ENCODE measurements at places on chromosomes 4 and X.

- no peak for DNase-seq
Measured at GRCh38 chr4:127905029-127905428, 24.3 kb downstream of the PLK4 start.

DNA sequence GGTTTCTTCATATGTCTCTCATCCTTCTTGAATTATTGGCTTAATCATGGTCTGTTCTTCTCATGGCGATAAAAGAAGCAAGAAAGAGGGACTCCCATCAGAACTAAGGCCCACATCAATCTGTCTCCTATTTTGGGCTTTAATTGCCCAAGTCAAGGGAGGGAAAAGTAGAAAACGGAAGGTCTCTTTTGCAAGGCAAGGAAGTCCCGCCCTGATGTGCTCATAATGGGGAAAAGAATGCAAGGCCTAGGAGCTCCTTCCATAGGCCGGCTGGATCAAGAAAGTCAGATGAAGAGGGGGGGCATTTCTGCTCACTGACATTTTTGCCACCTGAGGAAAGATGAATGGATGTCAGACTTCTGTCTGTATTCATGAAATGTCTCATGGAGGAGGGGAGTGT, 127.7 kb upstream of the RPS6KA3 start:
- no peak for DNase-seq

GRCh38 chr4:42628740-42629139, 28.2 kb downstream of the ATP8A1 start:
- DNase-seq, result no peak

DNA sequence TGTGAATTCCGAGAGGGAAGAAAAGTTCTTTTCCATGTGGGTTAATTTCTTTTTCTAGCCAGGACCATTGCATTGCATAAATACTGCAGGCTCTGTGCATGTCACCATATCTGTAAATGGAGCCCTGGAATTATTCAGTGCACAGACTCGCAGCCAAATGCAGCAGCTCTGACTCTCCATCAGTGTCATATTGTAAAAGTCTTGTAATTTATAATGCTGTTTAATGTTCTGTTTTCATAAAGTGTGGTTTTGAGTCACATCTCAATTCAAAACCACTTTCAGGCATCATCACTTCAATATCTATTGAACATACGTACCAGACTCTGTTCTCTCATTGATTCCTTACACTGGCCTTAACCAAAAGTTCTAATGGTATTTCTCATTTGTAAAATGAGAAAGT, 193.9 kb upstream of the RPL34 start:
- DNase-seq, result no peak

GRCh38 chr4:111930659-111931058, 214.6 kb upstream of the FAM241A start:
- no peak for DNase-seq

DNA sequence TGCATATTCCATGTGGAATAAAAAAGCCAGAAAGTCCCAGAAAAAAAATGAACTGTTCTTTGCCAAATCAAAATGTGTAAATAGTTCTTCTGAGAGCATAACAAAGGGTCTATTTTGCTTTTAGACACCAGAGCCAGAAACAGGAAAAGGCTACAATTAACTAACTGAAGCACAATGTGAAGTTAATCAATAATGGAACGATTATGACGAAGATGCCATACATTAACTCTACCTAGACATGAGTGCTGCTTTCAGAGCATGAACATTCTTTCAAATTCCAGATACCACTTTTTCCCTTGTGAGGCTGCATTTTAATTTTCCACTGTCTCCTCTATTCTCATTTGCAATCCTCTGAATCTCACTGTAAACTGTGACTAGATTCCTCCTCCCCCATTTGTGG, 48.7 kb upstream of the PHOX2B start:
- DNase-seq, result no peak

- DNase-seq, result no peak
Measured at GRCh38 chr4:6402566-6403399, 69.6 kb downstream of the PPP2R2C start.
